ENCODE measurements at places on chromosomes 13 and 19.

GRCh38 chr13:60397704-60398378 lies 821 bp downstream of the TDRD3 start:
- DNase-seq = peak; percentile 64

- DNase-seq = no peak
These were observed 1555.4 kb upstream of the MIR17HG start for GRCh38 chr13:89791971-89792630.

DNA sequence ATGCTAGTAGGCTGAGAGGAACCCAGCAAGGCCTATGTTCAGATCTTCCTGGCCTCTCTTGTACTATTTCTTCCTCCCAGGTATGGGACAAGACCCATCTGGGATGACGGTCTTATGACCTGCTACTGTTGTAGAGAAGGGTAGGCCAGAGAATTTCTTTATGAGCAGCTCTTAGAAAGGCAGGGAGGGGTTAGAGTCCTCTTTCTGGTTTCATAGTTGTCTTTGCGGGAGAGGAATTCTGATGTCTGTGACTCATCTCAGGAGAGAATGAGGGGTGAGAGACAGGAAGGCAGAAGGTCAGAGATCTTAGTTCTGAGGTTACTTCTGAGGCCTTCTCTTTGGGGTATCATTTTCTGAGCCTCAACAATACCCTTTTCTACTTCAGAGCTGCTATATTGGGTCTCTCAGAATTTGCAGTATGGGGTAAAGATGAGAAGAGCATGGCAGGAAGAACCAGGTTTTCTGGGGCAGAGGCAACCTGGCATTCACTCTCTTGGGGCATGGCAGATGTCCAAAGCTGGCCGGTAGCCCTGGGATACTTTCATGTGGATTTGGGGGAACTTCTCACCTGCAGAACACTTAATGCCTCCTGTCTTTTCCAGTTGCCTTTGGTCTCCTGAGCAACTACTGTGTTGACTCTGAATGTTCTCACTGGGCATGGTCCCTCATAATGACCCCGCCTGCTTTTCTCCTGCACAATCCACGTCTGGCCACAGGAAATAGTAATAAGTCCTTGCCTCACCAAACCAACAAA lies 154.4 kb downstream of the GGACT start:
- no peak for DNase-seq

DNA sequence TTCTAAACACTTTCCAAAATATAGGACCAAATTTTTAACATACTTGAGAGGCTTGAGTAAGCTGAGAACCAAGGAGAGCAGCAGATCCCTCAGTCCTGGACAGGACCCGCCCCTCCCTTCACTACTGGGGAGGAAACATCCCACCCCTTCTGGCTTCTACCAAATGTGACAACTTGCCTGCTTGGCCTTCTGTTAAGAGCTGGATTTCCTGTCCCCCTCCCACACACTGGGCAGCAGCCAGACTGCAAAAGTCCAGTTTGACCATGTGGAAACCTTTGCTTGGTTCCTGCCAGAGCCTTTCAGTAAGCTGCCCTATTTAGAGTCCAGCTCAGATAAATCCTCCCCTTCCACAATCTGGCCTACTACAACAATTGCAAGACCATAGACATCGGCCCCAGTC lies 84.3 kb downstream of the FGF14 start:
- no peak for DNase-seq

GRCh38 chr13:99847318-99847750 lies 124.2 kb downstream of the ZIC5 start:
- DNase-seq = no peak

DNA sequence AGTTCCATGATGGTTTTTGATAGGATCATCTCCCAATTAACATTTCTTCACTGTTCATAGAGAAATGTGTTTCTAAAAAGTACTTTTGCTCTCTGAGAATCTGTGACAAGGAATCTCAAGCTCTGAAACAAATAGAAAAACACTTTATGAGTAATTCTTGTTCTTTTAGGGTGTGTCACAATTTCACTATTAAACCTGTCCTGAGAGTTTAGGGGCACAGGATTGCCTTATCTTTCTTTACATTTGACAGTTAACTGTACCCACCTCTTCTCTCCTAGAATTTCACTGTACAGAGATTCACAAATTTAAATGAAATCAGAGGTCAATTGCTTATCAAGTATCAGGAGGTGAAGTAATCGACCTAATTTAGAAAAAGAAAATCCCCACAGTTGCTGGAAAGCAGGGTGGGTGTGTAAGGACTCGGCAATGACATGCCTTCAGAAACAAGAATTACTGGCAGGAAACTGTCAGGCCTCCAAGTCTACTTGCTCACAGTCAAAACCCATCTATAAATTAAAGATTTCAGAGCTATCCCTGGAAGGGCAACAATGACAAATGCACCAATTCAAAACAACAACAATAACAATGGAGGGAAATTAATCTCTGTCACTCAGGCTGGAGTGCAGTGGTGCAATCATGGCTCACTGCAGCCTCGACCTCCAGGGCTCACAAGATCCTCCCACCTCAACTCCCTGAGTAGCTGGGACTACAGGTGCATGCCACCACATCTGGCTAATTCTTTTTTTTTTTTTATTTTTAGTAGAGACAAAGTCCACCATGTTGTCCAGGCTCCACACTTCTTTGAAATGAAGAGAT lies 250.2 kb downstream of the ABCC4 start:
- no peak for DNase-seq

GRCh38 chr13:34667286-34668218 lies 274.5 kb upstream of the NBEA start:
- DNase-seq = no peak

GRCh38 chr19:40070058-40070457 lies 14.0 kb upstream of the ZNF780B start:
- DNase-seq = no peak

DNA sequence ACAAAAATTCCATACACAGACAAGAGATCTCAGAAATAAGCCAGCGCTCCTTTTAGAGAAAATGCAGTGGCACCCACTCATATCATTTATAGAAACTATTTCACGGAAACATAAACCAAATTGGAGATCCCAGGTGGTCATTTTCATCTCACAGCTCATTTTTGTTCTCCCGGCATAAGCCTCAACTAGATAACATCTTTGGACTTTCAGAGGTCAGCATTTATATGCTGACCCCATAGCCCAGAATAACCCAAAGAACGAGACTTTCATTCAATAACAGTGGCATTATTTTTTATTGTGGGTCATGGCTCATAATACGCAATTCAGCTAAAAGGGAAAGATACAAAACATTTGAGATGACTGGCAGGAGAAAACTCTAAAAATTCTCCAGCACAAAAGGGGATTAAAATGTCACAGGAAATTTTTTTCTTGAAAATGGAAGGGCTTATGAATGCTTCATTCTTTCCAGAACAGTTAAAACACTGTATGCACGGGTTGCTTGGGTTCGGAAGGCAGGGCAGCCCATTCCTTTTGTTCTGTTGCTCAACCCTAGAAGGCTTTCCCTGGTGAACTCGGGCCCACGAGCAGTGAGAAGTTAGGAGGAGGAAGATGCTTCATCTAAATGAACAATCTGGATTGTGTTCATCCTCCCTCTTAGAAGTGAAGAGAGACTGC lies 24.0 kb downstream of the STARD13 start:
- no peak for DNase-seq

DNA sequence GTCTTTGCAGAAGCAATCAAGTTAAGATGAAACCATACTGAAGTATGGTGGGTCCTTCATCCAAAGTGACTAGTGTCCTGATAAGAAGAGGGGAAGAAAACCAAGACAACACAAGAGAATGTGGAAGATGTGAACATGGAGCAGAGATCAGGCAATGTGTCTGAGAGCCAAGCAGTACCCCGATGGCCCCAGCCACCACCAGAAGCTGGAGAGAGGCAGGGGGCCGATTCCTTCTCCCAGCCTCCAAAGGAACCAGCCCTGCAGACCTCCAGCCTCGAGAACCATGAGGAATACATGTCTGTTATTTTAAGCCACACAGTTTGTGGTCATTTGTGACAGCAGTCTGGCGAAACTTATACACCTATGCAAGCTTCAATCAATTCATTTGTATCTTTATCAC lies 93.2 kb downstream of the IRS2 start:
- no peak for DNase-seq

DNA sequence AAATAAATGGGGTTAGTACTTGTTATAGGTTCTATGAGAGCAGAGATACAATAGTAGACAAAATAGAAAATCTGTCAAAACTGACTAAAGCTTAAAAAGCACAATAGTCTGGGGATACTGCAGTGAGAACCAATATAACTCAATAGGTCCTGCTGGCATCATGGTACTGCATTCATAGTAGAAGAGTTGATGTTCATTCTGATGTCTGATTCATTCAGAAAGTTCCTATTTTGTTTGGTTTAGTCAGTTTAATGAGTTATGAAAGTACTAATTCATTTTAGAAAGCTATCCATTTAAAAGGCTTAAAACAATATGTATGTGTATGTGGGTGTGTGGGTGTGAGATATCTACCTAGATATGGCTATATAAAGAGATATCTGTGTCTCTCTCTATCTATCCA lies 152.8 kb downstream of the LHFPL6 start:
- DNase-seq = no peak

All from activated T-cell treated with anti-CD3 and anti-CD28 coated beads, Interleukin-2, amount 50 U/mL, for 48 hours (primary cell).